GM13976 (cell line): ENCODE measurements at places on chromosomes 3 and 15.

GRCh38 chr15:90889313-90889730 is 5.0 kb downstream of the FES start:
- DNase-seq, result no peak

DNA sequence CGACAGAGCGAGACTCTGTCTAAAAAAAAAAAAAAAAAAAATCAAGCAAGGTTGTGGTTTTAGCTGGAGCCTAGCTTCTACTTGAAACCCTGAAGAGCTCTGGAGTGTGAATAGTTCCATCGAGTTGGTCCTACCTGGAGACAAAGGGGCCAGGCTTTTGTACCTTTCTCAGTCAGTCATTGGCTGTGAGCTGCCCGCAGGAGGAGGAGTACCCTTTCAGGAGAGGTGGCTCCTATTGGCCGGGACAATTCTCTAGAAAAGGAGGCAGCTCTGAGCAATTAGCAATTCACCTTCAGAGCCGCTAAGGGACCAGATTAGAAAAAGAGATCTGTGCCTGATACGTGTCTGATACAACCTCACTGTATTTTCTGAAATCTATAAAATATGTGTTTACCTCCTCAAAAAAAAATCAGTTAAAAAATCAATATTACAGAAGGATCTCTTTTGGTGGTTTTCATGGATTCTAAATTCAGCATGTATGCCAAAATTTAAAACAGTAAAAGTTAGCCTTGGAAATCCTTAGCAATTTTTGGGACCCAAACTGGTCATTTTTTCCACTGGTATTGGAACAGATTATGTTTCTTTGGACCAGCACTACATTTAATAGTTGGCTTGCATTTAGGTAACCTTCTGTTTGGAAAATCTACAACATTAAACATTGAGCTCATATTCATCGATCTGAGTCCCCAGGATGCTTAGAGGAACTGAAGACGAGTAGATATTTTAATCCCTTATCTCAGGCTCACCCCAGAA is 29.7 kb upstream of the PDCD6IP start:
- DNase-seq, result no peak

DNA sequence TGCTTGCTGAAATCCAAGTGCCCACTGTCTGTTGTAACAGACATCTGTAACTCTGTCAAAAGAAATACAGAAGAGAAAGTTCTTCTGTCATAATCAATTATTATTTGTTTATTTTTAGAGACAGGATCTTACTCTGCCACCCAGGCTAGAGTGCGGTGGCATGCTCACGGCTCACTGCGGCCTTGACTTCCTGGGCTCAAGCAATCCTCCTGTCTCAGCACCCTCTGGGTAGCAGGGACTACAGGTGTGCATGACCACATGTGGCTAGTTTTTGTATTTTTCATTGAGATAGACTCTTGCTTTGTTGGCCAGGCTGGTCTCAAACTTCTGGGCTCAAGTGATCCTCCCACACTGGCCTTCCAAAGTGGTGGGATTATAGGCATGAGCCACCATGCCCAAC is 177.6 kb upstream of the SETMAR start:
- no peak for DNase-seq

GRCh38 chr3:55711646-55712045 is 224.5 kb upstream of the WNT5A start:
- DNase-seq, result no peak
